GM19239 (cell line): ENCODE measurements at places on chromosomes 6 and 20.

GRCh38 chr6:105364243-105364642 lies 38.6 kb downstream of the PREP start:
- no peak for DNase-seq

DNA sequence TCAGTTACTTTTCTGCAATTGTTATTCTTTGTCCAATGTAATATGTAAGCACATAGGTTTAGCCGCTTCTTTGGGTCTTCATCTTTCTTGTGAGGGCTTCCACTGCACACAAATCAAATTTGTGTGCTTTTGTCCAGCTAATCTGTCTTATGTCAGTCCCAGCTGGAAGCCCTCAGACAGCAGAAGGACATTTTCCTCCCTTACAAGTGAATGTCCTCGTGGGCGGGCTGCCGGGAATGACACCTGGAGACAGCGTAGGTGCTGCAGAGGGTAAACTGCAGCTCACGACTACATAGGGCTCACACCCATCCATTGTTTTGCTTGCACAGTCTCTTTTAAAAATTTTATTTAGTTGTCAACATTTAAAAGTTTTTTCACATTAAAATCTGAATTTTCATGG lies 24.6 kb upstream of the PPP1R14C start:
- DNase-seq, result no peak

GRCh38 chr6:107917451-107918375 lies 40.3 kb downstream of the SEC63 start:
- DNase-seq, result no peak

DNA sequence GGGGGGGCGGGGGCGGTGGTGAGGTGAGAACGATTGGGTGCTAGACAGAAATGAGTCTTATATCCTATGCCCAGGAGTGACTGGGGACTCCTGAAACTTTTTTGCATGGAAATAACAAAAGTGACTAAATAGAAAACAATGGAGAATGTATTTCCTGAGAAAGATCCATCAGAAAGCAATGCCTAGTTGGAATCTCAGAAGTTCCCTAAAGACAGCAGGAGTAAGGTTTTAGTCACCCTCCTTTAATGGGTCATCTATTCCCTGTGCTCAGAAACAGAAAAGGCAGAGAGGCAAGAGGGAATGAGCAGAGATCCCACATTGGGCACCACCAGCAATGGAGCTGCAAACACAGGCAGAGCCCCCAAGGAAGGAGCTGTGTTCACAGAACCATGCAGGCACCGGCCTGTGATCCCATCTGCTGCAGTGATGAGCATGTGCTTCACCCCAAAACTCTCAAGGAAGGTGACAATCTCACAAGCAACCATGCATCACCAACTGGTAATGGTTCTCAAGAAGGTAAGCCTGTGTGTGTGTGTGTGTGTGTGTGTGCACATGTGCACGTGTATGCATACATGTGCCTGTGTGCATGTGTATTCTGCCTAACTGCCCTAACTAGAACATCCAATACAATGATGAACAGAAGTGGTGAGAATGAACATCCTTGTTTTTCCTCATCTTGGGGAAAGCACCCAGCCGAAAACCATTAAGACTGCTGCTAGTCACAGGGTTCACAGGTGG lies 168.4 kb downstream of the WDR27 start:
- no peak for DNase-seq
